ENCODE measurements at places on chromosomes 2 and 18.

DNA sequence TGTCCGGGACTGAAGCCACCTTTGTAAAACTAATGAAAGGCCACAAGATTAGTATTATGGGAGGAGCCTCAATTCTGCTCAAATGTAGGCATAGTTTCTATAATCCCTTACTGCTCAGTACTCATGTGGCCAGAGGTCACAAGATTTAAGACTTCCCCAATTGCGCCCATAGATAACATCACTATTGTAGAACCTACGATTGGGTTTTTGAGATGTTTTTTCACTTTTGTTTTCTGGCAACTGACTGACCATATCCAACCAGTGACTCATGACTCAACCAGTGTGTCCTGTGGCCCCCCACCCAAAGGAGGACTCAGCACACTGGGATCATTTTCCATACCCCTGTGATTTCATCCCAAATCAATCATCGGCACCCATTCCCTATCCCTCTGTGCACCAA is 15.2 kb upstream of the TSPYL6 start:
- DNase-seq: no peak

DNA sequence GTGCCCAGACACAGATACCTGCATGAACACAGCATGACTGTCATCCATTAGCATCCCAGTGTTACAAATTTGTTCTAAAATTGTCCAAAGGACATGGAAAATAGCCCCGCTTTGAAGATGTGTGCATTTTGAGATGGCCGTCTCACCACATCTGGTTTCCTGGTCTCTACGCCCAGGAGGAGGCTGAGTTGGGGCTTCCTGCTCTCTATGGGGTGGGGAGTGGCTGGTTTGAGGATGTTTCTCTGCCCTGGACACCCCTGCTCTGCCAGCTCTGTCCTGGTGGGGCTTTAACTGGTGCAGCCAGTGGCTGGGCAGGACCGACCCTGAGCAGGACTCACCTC is 74.6 kb upstream of the SMAD7 start:
- no peak for DNase-seq

- DNase-seq: no peak
These were observed 383.6 kb downstream of the DCC start for GRCh38 chr18:52723550-52723970.

- DNase-seq: no peak
These were observed 127.2 kb upstream of the SP5 start for GRCh38 chr2:170587922-170588321.

- no peak for DNase-seq
These were observed 13.6 kb upstream of the RAB10 start for GRCh38 chr2:26020231-26020640.

DNA sequence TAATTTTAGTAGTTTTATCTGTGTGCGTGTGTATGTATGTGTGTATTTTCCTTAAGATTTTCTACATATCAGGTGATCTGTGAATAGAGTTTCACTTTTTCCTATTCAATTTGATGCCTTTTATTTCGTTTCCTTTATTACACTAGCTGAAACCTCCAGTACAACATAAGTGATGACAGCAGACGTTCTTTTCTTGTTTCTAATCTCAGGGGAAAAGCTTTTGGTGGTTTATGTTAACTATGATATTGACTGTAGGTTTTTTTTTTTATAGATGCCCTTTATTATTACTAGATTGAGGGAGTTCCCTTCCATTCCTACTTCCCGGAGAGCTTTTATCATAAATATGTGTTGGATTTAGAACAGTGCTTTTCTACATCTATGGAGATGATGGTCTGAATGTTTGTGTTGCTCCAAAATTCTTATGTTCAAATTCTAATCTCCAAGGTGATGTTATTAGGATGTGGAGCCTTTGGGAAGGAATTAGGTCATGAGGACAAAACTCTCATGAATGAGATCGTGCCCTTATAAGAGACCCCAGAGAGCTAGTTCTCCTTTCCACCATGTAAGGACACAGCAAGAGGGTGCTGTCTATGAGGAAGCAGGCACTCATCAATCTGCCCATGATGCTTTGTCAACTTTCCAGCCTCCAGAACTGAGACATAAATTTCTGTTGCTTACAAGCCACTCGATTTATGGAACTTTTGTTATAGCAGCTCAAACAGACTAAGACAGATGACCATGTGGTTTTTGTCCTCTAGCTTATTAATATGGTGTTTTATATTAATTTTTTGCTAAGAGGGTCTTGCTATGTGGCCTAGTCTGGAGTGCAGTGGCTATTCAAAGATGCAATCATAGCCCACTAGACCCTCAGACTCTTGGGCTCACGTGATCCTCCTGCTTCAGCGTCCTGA is 5.9 kb upstream of the RHBDD1 start:
- DNase-seq: no peak

DNA sequence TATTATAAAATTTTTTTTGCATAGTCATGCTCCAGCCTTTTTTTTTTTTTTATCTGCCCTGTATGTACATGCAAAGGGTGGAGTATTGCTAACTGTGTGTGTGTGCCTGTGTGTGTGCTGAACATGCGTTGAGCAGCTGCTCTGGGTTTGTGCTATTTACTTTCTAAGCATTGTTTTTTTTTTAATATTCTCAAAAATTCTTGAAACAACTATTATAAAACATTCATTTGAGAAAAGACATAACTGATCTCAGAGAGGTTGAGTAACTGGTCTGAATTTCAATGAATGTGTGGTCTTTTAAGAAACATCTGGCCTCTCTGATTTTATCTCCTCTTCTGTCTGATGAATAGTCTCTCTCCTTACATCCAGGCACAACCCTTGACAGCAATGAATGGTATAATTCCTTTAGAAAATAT is 366.0 kb upstream of the SLC14A2 start:
- DNase-seq: no peak

DNA sequence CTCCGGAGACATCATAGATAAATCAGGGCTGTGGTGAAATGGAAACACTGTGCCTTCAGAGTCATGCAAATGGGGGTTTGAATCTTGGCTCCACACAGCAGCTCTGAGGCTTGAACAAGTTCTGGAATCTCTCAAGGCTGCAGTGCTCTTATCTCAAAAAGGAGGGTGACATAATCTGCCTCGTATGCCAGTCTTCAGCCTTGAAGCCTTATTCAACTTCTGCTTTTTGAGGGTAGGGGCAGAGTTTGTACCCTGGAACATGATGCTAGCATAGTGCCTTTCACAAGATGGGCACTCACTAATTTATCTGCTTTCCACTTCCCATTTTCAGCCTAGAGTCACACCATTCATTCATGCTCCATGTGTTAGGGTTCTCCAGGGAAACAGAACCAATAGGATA is 42.3 kb downstream of the GATA6 start:
- DNase-seq: no peak

DNA sequence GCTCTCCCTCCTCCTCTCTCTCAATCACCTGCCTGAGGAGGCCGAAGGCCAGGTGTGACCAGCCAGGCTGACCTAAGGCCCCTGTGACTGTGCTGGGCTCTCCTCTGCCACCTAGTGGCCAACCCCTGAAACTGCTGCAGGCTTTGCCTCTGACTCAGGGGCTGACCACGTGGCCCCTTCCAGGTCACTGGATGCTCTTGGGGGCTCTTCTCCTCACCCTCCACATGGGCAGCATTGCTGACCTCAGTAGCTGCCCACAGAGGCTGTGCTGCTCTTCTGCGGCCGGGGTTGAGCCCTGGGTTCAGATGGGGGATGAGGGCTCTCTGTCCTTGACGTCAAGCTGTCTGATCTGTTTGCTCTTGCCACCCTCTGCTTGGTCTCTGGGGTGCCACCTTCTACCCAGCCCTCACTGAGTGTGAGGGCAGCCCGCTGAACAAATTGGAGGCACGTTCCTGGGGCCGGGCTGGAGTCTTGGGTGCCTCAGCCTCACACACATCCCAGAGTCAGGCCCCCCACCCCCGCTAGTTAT is 122.7 kb downstream of the TWIST2 start:
- DNase-seq: peak; percentile 25

DNA sequence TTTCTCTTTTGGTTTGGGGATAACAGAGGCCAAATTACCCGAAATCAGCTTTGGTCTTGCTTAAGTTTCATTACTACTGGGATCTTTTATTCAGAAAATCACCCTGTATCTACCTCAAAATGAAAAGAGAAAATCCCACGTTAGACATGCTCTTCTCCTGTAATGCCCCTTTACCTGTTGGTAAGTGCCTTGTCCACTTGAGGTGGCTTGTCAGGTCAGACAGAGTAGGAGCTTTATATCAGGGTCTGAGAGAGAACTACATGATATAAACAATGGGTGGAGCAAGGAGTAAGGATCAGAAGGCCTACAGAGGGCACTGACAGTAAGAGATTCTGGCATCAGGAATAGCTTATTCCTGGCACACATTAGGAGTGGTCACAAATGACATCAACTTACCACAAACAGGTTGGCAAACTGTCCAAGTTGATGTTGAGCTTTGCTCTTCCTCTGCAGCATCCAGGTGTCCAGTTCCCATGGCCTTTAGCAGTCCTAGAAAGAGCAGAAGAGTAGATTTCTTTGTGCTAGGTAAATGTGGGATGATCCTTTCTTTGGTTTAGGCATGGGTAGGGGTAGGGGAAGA is at the start of gene REG1B:
Gene REG1B, minus strand, starts transcription at position 209 of the 580 bp plus-strand sequence. CDS start 381 bp downstream, outside the sequence.
- no peak for DNase-seq

GRCh38 chr2:65482971-65483370 is 50.6 kb upstream of the SPRED2 start:
- DNase-seq: no peak

DNA sequence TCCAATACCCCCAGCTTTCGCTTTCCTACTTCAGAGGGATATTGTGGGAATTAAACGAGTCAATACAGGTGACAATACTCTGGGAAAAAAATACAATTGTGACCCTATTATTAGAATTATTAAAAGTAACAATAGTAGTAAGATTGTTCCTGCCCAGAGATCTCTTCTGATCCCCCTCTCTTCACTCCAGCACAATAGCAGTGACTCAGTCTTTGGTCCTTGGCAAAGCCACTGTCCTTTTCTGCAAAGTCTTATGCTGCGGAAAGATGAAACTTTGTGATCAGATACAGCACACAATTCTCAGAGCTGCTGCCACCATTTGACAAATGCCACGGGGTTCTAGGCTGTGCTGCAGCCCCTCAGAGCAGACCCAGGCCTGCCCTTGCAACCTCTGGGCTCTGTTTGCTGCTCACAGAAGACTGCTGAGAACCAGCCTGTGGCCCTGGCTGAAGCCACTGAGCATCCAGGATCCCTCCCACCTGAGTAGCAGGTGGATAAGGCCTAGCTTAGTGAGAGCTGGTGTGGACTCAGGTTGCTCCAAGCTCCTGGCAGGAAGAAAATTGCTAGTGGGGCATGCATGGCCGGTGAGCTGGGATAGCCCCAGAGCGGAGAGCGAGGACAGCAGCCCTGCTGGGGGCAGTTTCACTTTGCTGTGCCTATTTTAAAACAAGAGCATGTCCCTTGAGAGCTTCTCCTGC is 60.1 kb upstream of the ROCK2 start:
- no peak for DNase-seq

- DNase-seq: no peak
These were observed 15.9 kb downstream of the GATA6 start for GRCh38 chr18:22185273-22185672.

- DNase-seq: no peak
These were observed 40.0 kb upstream of the CYBRD1 start for GRCh38 chr2:171482308-171482707.

GRCh38 chr2:6893876-6894482 is 16.4 kb downstream of the RSAD2 start:
- DNase-seq: no peak

DNA sequence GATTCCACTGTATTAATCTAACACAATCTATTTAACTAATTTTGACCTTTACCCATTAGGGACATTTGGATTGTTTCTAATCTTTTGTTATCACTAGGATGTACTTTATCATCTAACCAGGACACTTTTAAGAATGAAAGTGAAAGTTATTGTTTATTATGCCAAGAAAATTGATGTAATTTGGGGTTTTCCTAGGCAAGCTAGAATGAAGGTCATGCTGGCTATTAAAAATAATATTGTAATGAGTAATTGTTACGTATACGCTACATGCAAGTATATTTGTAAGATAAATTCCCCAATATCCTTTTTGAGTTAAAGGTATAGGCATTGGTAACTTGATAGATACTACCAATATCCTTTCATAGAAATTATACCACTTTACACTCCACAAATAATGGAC is 74.6 kb downstream of the COL5A2 start:
- DNase-seq: no peak

DNA sequence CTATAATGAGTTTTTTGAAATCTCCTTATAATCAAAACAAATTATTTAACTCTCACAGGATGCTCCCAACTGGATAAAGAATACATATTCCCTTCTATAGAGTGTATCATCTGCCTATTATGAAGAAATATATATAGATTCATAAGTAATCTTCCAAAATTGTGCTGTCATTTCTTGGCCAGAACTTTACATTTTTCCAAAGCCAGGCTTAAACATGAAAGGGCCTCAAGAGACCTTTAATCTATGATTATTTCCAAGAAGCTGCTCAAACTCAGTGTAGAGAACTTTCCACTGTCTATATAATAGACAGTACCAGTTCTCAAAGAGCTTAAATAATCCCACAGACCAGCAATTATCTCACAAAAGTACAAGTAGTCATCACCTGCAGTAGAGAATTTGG is 211.0 kb downstream of the AKAIN1 start:
- DNase-seq: no peak

GRCh38 chr2:117553448-117553847 is 261.0 kb upstream of the DDX18 start:
- no peak for DNase-seq

DNA sequence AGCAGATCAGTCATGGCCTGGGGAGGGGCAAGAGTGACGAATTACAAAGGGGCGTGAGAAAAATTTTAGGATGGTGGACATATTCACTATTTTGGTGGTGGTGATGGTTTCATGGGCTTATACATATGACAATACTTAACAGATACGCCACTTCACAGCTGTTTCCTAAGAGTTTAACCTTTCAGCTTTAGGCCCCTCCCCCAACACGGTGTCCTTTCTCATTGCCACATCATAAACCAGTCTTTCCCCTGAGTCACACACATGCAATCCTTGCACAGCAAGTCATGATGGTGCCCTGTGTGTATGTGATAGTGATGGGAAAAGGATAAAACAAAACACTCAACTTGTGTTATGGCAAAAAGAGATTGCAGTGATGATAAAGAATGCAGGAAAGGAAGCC is 47.6 kb upstream of the IL1R1 start:
- no peak for DNase-seq

- DNase-seq: no peak
These were observed 48.1 kb upstream of the GALR1 start for GRCh38 chr18:77201506-77201905.

DNA sequence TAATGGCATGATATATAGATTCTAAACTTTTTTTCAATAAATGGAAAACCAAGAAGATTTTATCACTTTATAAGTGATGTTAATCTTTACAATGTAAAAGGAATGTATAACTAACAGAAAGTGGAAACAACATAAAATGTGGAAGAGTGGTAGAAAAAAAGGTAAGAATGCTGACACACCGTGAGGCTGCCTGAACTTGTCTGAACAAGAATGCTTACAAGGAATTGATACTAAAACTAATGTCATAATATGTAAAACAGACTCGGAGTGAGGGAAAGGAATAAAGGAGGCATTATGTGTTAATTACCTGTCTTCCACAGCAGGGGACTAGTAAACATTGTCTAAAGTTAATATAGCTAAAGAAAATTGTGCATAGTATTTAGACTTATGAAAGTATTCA is 958.8 kb upstream of the TMEFF2 start:
- no peak for DNase-seq

- DNase-seq: no peak
These were observed 13.4 kb downstream of the NOP58 start for GRCh38 chr2:202278944-202279343.
